SHP77 treated with DMSO at 0.1 percent for 48 hours (cell line): ENCODE measurements at places on chromosomes 13 and 19.

DNA sequence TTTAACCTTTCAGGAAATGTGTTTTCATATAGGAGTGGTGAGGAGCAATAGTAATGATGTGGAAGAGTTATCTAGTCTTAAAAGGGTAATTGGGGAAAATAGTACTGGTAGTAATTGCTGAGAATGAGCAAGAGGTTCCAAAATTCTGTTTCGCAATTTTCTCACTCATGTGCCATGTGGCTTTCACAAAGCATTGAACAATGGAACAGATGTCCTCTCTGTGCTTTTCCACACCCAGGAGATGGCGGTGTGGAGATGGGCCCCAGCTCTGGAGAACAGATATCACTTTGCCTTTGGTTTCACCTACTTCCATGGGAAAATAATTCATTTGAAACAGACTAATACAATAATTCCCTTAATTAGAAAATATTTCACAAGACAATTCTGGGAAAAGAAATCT, 170.0 kb upstream of the SLC10A2 start:
- no peak for DNase-seq

GRCh38 chr13:49954674-49955455, 18.7 kb upstream of the SPRYD7 start:
- DNase-seq, result no peak

GRCh38 chr19:18483119-18483890, 38.6 kb downstream of the ELL start:
- peak; percentile 68 for DNase-seq

GRCh38 chr13:93416736-93417355, 190.2 kb downstream of the GPC6 start:
- DNase-seq, result no peak

GRCh38 chr19:33098055-33098534, 17.1 kb downstream of the GPATCH1 start:
- no peak for DNase-seq

- no peak for DNase-seq
These were observed 157.4 kb downstream of the MZT1 start for GRCh38 chr13:72570019-72570418.

GRCh38 chr13:40706439-40706838, 40.0 kb upstream of the FOXO1 start:
- DNase-seq, result no peak

- DNase-seq, result no peak
These were observed 341.4 kb downstream of the LIG4 start for GRCh38 chr13:107873926-107874325.

DNA sequence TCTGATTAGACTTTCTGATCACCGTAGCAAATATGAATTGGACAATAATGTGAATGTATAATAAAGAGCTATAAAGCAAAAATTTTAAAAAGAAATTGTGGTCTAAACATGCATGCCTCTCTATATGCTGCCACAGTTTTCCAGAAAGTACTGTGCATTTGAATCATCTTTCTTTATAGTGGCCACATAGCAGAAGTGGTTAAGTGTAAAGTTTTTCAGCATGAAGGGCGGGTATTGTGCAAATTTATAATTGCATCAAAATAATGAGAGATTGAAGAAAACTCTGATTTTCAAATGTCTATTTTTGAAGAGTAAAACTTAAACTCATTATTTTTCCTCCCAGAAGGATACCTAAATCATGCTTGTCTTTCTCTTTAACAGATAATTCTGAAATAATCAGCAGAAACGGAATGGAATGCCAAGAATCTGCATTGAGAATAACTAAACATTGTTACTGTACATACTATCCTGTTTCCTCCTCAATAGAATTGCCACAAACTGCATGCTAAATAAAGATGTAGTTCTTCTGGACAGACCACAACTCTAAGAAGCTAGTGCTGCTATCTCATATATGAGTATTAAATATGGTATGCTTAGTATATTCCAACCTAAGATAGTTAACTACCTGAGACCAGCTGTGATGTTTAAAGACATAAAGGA, 42.9 kb upstream of the RAP2A start:
- no peak for DNase-seq

DNA sequence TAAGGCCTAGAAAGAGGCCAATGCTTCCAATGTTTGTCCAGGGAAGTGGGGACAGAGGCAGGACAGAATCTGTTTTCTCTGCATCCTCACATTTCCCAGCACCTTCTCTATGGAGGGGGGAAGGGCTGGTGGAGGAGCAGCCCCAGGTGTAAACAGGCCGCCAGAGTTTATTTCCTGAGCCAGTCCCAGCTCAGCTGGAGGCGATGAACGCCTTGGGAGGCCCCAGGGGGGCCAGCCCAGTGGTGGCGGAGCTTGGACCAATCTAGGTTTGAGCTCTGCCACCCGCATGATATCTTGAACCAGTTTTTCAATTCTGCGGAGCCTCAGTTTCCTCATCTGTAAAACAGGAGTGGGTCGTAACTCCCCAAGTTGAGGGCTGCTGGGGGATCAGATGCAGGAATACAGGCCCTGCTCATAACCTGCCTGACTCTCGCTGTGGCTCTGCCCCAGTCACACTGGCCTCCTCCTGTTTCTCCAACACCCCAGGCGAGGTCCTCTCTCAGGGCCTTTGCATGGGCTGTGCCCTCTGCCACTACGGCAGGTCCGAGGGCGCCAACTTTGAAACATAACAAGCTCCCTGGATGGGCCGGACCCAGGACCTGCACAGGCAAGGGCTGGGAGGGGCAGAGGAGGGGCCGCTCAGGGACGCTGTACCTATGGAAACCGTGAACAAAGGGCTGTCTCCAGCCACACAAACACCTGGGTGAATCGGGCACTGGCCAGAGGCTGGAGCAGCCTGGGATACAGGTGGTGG, 1.1 kb downstream of the TNFAIP8L1 start:
- no peak for DNase-seq

- no peak for DNase-seq
These were observed 6.3 kb upstream of the JUNB start for GRCh38 chr19:12784871-12785430.

DNA sequence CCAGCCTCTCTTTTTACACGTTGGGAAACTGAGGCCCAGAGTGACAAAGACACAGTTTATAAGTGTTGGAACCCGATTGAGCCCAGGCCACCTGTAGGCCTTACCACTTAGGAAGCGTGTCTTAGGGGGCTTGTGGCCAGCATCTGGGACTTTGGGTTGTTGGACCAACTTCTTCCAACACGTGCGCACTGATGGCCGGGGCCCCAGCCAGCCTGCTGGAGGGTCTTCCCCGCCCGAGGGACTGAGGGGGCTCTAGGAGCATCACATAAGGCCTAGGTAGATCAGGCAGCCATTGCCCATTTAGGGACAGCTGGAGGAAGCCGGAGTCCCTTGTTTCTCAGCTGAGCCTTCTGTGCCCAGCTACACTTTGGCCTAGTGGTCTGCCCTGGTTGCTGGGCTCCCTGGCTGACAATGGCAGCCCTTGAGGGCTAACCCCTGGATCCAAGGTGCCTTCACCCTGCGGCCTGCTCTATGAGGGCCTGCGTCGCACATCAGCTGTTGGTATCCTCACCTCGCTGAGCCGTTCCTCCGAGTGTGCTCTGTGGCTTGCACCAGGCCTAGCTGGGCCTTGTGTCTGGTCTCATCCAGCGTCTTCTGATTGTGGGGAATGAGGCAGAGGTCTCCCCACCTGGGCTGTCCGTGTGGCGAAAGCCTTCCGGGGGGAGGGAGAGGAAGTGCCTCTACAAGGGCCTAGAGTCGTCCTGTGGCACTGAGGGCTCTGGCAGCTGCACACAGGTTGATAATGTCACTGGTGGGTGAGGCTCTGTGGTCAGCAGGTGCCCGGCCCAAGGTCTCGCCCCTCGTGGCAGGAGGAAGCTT, 1.2 kb downstream of the RAB11B start:
- no peak for DNase-seq

- no peak for DNase-seq
These were observed 6.5 kb downstream of the LRRC8E start for GRCh38 chr19:7894612-7895309.

DNA sequence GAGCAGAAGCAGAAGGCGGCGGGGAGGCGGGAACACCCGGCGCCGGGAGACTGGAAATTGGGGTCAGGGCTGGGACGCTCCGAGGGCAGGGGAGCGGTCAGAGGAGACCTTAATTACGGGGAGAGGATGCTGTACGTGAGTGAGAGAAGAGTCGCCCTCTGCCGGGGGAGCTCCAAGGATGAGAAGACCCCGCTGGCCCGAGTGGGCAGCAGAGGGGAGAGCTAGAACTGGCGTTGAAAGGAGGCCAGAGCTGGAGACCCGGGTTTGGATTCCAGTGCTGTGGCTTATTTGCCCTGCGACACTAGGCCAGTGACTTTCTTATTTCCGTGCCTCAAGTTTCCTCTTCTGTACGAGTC, 536 bp downstream of the FAM32A start:
- no peak for DNase-seq

- no peak for DNase-seq
These were observed 454 bp downstream of the BLVRB start for GRCh38 chr19:40465025-40465556.

- no peak for DNase-seq
These were observed 1093.7 kb upstream of the MIR17HG start for GRCh38 chr13:90253806-90254205.

DNA sequence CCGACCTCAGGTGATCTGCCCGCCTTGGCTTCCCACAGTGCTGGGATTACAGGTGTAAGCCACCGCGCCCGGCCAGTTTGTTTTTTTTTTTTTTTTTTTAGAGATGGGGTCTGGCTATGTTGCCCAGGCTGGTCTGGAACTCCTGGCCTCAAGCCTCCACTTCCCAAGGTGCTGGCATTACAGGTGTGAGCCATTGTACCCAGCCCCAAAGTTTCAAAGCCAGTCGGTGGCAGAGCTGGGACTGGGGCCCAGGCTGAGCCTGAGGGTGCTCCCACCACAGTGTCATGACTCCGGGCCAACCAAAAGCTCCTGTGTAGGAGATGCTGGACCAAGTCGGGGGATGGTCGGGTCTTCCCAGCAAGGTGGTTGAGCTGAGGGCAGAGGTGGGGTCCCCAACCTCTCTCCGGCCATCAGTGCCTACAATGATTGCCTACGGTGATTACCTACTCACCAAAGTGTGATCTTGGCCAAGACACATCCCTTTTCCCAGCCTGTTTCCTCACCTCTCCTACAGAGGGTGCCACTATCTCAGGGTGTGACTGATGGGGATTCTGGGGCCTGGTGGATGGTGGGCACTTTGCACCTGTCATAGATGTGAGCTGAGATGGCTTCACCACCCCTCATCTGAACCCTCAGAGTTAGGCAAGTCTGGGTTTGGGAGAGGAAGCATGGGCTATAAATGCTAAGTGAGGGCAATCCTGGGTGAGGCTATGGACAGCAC, 5.9 kb upstream of the SAMD1 start:
- no peak for DNase-seq

DNA sequence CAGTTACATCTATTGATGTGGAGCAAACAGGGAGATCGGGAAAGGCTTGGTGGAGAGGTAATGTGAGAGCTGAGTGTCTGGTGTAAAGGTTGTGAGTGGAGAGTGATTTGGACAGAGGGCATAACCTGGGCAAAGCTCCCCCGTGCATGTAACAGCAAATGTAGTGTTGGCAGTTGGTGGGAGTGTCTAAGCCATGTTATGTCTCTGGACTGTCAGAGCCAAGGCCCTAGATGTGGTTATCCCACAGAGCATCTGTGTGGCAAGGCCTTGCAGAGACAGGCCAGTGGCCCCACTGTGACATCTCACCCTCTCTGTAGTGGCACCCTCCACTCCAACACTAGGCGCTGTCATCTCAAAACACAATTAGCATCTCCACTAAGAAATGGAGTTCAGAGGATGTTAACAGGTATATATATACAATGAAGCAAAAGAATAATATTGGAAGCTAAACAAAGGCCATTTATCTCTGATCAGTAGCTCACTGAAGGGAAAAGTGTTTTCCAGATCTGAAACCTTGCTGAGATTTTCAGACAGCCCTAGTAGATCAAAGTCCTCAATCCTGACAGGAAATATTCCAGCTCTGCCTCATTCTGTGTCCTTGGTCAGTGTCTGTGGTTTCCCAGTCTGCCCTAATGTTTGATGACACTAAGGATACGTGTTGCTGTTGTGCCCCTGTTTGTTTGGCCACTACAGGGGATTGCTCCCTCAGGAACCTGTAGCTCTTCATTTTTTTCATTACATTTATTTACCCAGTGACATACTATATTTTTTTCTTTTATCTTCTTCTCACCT, 20.2 kb downstream of the POLR1D start:
- DNase-seq, result no peak

DNA sequence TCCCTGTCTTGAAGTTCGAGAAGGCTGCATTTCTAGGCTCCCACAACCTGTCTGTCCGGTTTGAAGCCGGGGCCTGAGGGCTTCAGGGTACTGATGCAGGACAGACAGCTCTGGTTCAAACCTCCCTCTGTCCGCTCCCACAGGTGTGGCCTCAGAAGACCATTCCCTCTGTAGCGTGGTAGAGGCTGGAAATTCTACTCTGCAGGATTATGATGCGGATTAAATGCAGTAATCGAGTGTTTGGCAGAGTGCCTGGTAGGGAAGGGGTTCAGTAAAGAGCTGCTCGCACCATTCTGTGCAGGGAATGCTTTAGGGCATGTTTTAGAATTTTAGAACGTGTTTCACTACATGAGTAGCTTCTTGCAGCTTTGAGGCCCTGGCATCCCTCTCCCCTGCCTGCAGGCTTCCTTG, 30.5 kb downstream of the PPP1R37 start:
- DNase-seq, result no peak

DNA sequence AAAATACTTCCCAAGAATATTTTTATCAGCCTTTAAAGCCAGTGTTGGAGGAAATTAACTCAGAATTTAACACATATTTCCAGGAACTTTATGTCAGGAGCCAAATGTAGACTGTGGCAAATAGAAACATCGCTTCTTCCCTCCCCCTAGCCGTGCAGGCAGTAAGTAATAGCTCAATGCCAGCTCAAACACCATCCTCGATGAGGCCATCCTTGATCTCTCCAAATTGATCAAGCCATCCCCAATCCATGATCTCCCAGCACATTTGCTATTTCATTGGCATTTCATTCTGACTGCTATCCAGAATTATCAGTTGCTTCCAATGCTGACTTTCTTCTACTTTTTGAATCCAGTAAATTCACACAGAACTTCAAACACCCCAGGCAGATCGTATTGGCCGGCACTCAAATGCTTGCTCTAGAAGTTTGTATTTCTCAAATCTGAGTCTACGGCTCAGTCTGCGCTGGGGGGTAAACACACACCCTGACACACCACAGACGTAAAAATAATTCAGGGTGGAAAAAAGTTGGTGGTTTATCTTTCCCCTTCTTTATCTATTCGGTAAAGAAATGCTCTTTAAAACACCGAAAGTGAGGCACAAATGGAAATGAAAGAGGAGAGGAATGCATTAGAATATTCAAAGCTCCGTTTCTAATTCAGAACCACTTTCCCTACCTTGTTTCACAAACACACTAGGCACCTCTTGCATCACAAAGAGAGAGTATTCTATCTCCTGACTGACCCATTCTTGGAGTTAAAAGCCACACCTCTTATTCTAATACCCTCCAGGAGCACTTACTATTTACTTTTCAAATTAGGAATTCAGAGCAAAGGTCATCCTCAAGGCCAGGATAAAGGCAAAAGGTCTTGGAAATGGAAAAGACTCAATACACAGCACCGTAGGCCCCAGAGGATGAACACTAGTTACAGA, 991 bp downstream of the OBI1 start:
- no peak for DNase-seq

DNA sequence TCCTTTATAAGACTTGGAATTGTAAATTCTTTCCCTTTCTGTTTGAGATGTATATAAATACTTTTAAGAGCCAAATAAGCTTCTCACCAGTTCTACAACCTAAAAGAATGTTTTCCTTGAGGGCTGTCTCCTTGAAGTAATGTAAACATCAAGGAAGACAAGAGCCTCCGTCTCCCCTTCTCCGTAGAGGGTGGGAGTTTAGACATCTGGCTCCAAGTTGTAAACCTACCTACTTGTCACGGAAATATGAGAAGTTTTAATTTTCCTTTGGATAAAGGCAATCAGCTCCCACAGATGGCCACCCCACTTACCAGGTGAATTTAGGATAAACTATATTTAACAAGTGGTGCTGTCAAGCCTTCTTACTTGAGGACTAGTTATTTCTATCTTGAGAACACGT, 237.9 kb downstream of the NALCN start:
- DNase-seq, result no peak
